Natural killer cell treated with Interleukin-12 subunit alpha and Interleukin-12 subunit beta and Interleukin-15 and Interleukin-18, amount 100 ng/mL, for 72 hours (primary cell): ENCODE measurements at places on chromosomes 5 and 9. TPM values are rescaled to one million over a fixed set of nuclear protein-coding genes. Genes with fewer than 3 reads are reported as not detected.
A peak's percentile ranks its signal among the peaks of the same experiment; 100 is the strongest.

GRCh38 chr9:33472881-33473615 lies 676 bp downstream of the NOL6 start:
- no peaks in the 10 kb centered on the region for H3K27me3 ChIP-seq
- peaks cover 18% of the 10 kb centered on the region for H3K4me1 ChIP-seq
- H3K36me3 ChIP-seq, result peaks cover 7% of the 10 kb centered on the region
- peak; percentile 56 for DNase-seq

DNA sequence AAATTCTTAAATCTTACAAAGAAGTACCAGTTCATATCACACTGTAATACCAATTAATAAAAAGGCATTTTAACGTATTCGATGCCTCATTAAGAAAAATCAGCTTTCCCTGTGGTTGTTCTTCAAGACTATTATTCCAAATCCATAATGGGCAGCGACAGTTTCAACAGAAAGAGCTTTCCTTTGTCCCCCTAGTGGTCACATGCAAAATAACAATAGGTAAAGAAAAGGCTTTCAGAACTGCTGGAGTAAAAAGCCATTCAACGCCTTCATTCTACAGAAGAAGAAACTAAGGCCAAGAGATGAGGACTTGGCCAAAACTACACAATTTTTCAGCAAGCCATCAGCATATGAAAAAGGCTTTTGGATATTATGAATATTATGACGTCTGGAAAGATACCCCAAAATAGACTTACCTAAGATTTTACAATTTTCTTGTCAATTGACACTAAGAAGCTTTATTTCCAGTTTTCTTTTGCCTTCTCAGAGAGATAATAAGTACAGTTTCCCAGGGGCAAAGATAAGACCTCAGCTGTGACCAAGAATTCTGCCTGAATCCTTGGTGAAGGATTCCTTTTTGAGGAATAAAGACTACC lies 6.7 kb upstream of the CDH6 start:
- no peak overlapping the region for H3K27ac ChIP-seq
- H3K27me3 ChIP-seq, result no peaks in the 10 kb centered on the region
- no peak overlapping the region for H3K4me3 ChIP-seq
- no peak for DNase-seq
- H3K4me1 ChIP-seq, result no peaks in the 10 kb centered on the region

GRCh38 chr5:123785162-123786071 lies 273.4 kb downstream of the CSNK1G3 start:
- H3K36me3 ChIP-seq, result no peaks in the 10 kb centered on the region
- H3K4me3 ChIP-seq, result no peak overlapping the region
- no peaks in the 10 kb centered on the region for H3K27me3 ChIP-seq
- no peak for DNase-seq

DNA sequence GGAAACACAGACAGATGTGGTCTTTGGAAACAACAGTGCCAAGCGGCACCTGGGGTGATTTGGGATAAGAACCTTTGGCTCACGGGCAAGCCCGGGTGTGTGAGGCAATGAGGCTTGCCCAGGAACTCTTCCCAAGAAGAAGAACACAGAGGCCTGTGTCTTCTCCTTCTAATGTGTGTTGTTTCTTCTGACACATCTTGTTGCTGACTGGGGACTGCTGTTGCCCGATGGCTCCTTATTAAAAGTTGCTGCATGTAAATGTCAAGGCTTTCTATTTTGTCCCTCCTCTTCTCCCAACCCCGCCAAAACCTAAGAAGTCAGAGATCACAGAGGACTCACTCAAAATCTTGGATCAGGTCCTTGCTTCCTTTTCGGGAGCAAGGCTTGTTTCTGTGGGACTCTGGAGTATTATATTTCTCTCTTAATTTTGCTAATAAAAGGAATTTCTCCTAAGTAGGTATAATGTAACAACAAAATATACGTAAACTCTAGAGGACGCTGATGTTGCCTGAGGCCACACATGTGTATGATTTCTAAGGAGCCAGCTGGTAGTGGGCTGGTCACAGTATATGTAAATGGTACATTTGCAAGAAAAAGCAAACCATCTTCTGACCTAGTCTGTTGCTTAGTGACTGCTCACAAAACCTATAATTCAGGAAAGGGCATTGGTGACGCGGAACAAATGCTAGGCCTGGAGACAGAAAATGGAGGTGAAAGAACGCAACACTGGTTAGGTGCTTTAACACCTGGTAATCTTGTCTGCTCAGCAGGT lies 232.5 kb downstream of the GADD45G start:
- H3K4me3 ChIP-seq, result no peak overlapping the region
- H3K36me3 ChIP-seq, result no peaks in the 10 kb centered on the region
- H3K27me3 ChIP-seq, result peaks cover 38% of the 10 kb centered on the region
- H3K27ac ChIP-seq, result no peak overlapping the region
- DNase-seq, result no peak

DNA sequence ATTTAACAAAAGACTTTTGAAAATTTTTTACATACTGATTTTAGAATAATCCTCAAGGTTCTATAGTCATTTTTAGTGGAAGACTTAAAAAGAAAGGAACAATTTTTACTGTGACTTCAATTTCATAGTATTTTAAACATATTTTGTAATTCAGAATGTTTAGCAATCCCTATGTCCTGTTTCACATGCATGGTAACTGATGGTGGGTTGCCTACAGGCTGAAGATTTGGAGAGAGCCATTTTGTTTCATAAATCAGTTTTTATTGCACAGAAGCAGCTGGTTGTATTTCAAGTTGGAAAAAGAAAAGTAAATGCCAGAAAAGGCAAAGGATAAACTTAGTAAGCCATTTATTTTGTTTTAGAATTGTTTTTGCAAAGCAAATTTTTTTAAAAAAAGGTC lies 24.0 kb downstream of the STARD4 start:
- H3K36me3 ChIP-seq, result no peaks in the 10 kb centered on the region
- no peaks in the 10 kb centered on the region for H3K4me1 ChIP-seq
- no peak overlapping the region for H3K4me3 ChIP-seq
- no peak overlapping the region for H3K27ac ChIP-seq

GRCh38 chr5:80934751-80935150 lies 25.4 kb upstream of the RASGRF2 start:
- DNase-seq, result no peak
- no peaks in the 10 kb centered on the region for H3K27me3 ChIP-seq
- peaks cover 4% of the 10 kb centered on the region for H3K4me1 ChIP-seq
- no peak overlapping the region for H3K4me3 ChIP-seq

DNA sequence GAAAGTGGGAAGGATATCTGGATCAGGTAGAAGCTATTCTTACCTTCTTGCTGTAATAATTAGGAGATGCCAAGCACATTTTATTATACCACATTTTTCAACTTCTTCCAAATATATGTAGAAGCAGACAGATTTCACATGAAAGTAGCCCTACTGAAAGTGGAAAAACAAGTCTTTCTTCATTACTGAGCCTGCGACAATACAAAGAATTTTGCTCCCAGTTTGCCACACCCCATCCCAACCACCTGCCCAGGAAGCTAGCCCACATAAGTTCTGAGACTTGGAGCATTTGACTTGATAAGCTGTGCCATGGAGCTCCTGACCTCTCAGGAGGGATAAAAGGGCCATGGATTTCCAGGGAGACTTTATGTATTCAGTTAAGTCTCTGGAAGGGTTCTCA lies 249.1 kb upstream of the ADCY2 start:
- H3K4me1 ChIP-seq, result no peaks in the 10 kb centered on the region
- no peak overlapping the region for H3K27ac ChIP-seq
- H3K27me3 ChIP-seq, result no peaks in the 10 kb centered on the region
- DNase-seq, result no peak
- no peak overlapping the region for H3K4me3 ChIP-seq

DNA sequence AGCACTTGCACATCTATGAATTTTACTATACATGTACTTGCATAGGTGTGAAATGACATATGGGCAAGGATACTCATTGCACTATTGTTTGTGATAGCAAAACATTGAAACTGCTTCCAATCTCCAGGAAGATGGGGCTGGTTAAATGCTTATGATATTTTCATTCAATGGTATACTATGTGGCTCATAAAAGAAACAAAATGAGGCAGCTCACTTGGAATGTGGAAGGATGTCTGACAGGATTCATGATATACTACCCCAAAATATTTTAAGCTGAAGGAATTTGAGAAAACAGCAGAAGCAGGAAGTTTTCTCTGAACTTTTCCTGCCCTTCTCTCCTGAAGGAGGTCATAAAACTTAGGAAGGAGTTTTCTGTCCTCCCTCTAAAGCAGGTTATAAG lies 99.6 kb upstream of the CAST start:
- DNase-seq, result no peak
- H3K27me3 ChIP-seq, result peaks cover 6% of the 10 kb centered on the region
- H3K4me1 ChIP-seq, result peaks cover 9% of the 10 kb centered on the region
- no peaks in the 10 kb centered on the region for H3K36me3 ChIP-seq
- H3K27ac ChIP-seq, result no peak overlapping the region

DNA sequence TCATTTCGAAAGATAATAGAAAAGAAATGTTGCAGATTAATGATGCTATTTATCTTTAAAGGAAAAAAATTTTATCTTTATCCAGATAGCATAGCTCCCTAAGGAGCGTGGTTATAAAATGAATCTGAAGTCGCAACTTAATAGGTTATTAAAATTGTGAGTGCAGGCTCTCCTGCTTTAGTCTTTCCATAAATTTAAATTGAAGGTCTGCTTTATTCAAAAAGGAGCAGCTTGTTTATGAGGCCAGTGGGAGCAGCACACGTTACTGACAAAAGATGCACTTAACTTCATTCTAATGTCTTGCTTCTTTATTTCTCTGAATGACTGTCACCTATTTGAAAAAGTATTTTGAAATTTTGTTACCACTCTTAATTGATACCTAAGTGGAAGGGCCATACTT lies 95.0 kb downstream of the ZCCHC7 start:
- peaks cover 19% of the 10 kb centered on the region for H3K4me1 ChIP-seq
- no peaks in the 10 kb centered on the region for H3K27me3 ChIP-seq
- H3K4me3 ChIP-seq, result no peak overlapping the region
- H3K36me3 ChIP-seq, result no peaks in the 10 kb centered on the region
- no peak overlapping the region for H3K27ac ChIP-seq

DNA sequence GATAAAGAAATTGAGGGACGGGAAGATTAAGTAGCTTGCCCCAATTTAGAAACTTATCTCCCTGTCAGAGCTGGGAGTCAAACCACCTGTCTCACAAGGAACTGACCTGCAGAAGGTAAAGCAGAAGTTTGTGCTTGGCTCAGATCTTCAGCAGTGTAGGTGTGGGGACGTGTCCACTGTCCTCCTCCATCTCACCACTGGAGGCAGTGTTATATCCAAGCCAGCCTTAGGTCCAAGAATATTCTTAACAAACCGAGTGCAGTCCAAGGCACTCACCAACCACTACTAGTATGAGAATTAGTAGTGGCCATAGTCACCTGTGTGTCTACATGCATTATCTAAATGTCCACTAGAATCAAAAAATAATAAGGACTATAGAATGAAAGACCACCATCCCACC lies 86.3 kb upstream of the IRX1 start:
- H3K27ac ChIP-seq, result no peak overlapping the region
- DNase-seq, result no peak
- no peak overlapping the region for H3K4me3 ChIP-seq
- H3K4me1 ChIP-seq, result no peaks in the 10 kb centered on the region
- H3K36me3 ChIP-seq, result no peaks in the 10 kb centered on the region

DNA sequence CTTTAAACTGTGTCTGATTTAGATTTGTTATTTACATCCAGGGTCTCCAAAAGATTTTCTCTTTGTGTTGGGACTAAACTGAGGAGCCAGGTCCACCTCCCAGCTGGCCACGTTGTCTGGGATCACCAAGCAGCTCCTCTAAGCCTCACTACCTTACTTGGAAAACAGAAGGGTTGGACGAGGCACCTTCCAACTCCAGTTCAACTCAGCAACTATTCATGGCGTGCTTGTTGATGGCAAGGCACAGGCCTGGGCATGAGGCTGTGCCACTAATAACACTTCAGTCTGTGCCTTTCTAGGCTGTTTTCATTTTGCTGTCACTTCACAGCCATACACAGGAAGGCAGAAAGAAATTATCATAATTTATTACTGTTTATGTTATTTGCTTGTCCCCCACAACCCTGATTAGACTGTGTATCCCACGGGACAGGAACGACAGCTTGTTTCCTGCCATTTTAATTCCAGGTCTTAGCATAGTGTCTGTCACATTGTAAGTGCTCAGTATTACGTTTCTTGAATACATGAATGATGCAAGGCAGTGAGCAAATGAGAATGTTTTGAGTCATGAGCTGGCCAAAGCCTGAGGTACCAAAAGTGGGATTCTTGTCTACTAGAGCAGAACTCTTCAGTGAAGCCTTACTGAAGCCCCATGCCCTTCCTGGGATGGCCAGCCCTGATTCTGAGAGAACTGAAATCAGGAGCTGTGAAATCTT lies 125.8 kb downstream of the GALNT10 start:
- DNase-seq, result no peak
- H3K4me1 ChIP-seq, result peaks cover 32% of the 10 kb centered on the region
- no peaks in the 10 kb centered on the region for H3K27me3 ChIP-seq
- H3K36me3 ChIP-seq, result no peaks in the 10 kb centered on the region

- H3K27ac ChIP-seq, result no peak overlapping the region
- no peak for DNase-seq
- peaks cover 10% of the 10 kb centered on the region for H3K36me3 ChIP-seq
- H3K27me3 ChIP-seq, result peaks cover 41% of the 10 kb centered on the region
These were observed 3.8 kb downstream of the GAS1 start for GRCh38 chr9:86943201-86944113.

DNA sequence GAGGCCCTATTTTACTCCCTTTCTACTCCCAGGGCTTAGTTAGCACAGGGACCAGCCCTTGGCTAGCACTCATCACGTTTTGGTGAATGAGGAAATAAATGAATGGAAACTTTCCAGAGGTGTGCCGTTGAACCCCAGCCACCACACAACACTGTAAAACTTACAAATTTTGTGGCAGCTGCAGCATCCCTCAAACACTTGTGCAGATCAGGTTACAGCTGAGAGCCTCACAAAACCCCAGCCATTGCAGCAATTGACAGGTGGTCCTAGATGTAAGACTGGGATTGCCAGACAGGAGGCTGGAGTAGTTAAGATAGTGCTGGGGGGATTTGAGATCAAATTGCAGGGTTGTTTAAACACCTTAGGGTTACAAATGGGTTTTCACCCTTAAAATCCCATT lies 482.2 kb upstream of the KIF2A start:
- no peak overlapping the region for H3K4me3 ChIP-seq
- H3K36me3 ChIP-seq, result no peaks in the 10 kb centered on the region
- H3K4me1 ChIP-seq, result peaks cover 3% of the 10 kb centered on the region
- no peak for DNase-seq
- H3K27ac ChIP-seq, result no peak overlapping the region
- peaks cover 15% of the 10 kb centered on the region for H3K27me3 ChIP-seq

DNA sequence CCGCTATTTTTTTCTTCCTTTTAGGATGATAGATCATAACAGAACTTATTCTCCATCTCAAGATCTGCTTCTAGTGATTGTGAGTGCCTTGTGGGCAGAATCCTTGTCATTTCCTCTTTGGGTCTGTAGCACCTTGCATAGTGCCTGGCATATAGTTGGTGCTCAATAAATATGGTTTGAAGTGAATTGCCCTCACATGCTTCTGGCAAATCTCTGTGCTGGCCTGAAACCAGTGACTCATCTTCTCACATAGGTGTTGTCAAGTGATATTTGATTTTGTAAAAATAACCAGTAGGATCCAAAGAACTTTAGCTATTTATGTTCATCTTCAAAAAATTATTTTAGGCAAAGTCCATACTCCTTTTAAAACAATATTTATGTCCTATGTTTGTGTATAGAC lies 86.7 kb downstream of the GABRG2 start:
- no peaks in the 10 kb centered on the region for H3K4me1 ChIP-seq
- no peaks in the 10 kb centered on the region for H3K27me3 ChIP-seq
- H3K4me3 ChIP-seq, result no peak overlapping the region
- H3K36me3 ChIP-seq, result no peaks in the 10 kb centered on the region
- no peak for DNase-seq

CARD9 gene
- 9.4 TPM for total RNA-seq

FOXI1 gene
- 0.64 TPM for total RNA-seq

CAMK2A gene
- total RNA-seq, result not detected

PRR16 gene
- not detected for total RNA-seq

PDGFRB gene
- total RNA-seq, result 4.4 TPM

GPR150 gene
- not detected for total RNA-seq

NTNG2 gene
- 8.3 TPM for total RNA-seq

SLC22A5 gene
- total RNA-seq, result 6.4 TPM
